Hindlimb muscle (tissue), 1 donor: ENCODE measurements at places on chromosomes 2 and 18. TPM values are rescaled to one million over a fixed set of nuclear protein-coding genes. Genes with fewer than 3 reads are reported as not detected.

DNA sequence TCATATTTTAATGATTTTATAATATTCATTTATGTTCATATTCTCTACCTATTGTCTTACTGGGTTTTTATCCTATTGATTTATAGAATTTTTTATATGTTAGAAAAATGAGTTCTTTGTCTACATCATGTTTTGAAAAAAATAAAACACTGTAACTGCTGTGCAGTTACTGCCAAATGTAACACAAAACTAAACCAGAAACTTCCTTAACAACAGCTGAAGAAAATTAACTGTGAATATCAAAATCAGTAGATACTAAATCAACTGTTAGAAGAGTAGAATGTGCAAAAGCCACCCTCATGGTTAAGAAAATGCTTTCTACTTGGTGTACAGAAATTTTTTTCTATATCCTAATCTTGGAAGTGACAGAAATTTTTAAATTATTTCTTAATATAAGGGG is 69.5 kb downstream of the PTRHD1 start:
- DNase-seq = no peak

The CENPA gene
- polyA plus RNA-seq = 6.1 TPM

DNA sequence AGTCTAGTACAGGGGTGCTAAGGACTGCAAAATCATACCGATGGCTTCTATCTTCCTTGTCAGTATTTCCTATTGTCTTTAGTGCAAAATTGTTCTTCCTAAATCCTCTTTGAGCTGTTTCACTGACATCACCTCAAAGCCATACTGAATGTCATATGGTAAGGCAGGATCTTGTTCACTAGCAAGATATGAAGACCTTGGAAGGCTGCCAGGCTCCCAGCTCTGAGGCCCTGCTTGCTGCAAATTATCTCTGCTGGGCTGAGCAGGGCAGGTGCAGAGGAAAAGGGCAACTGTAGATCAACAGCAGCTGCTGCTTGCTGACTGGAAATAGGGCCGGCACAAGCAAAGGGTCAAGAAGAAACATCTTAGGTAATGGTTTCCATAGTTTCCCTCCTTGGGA is 58.2 kb downstream of the PMAIP1 start:
- peak; percentile 52 for DNase-seq

- no peak for DNase-seq
Observed at GRCh38 chr2:58419983-58420382, 178.9 kb upstream of the FANCL start.

DNA sequence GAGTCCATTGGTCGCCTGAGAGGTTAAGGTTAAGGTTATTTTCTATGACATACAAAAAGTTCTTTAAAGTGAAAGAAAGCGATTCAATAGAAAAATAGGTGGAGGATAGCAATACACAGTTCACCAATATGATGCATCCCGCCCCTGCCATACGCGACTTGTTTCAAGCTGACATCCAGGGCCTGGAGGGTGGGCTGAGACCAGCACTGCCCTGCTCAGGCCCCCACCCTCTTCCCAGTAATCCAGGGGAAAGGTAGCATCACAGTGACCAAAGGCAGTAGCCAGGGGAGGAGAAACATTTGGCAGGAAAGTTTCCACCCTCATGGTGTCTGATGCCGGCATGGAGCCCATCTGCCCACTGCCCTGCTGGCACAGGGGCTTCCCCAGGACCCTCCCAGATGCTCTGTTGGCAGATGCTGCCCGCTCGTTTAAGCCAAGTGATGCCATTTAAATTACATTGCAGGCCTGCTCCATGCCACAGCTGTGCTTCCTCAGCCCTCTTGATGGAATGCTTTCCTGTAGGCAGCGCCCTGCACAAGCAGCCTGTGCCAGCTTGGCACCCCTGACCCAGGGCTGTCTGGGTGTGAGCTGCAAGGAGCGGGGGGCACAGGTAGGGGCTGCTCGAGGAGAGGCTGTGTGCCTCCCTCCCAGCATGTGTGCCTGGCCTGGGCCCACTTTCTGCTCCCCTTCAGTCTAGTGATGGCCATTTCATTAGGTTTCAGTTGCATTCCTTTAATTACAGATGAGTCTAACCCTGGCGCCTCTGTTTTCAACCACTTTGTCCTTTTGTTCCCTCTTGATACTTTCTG is 10.7 kb upstream of the ANO7 start:
- DNase-seq = peak; percentile 8

The HES6 gene
- polyA plus RNA-seq = 22.0 TPM

DNA sequence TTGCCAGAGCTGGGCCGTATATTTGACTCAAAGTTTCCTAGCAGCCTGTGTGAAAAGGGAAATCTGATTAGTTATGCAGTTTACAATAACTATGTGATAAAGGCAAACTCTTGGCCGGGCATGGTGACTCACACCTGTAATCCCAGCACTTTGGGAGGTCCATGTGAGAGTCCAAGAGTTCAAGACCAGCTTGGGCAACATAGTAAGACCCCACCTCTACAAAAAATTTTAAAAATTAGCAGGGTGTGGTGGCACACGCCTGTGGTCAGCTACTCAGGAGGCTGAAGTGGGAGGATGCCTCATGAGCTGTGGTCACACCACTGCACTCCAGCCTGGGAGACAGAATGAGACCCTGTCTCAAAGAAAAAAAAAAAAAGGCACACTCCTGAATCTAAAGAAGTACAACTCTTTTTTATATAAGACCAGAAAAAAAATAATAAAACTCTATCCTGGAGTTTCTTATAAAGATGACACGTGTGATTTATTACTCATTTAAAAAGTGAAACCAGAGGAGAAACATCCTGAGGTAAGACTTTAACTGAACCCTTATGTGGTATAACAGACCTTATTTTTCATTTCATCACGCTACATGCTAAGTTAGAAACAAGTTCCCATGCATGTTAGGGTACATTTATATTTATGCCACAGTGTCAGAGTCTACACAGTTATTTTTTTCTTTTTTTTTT is 32.6 kb upstream of the KCMF1 start:
- no peak for DNase-seq

GRCh38 chr18:10923141-10923540 is 226.2 kb downstream of the PIEZO2 start:
- DNase-seq = no peak

The XDH gene
- not detected for polyA plus RNA-seq

- no peak for DNase-seq
Observed at GRCh38 chr2:216932113-216932862, 72.4 kb upstream of the TNP1 start.
